ENCODE measurements at places on chromosomes 4 and X. TPM values are rescaled to one million over a fixed set of nuclear protein-coding genes. Genes with fewer than 3 reads are reported as not detected.

- no peak for DNase-seq
- no peak overlapping the region for H3K27ac ChIP-seq
- no peaks in the 10 kb centered on the region for H3K36me3 ChIP-seq
- no peaks in the 10 kb centered on the region for H3K4me1 ChIP-seq
- H3K4me3 ChIP-seq, result no peak overlapping the region
- H3K27me3 ChIP-seq, result no peaks in the 10 kb centered on the region
These were observed 148.0 kb upstream of the STX18 start for GRCh38 chr4:4689694-4690440.

- no peaks in the 10 kb centered on the region for H3K4me1 ChIP-seq
- H3K4me3 ChIP-seq, result no peak overlapping the region
- no peak for DNase-seq
- peaks cover 2% of the 10 kb centered on the region for H3K27me3 ChIP-seq
These were observed 129.4 kb upstream of the ARSJ start for GRCh38 chr4:114108869-114109268.

GRCh38 chrX:112947981-112948615, 107.5 kb upstream of the AMOT start:
- no peak overlapping the region for H3K27ac ChIP-seq
- no peaks in the 10 kb centered on the region for H3K4me1 ChIP-seq
- DNase-seq, result no peak
- no peaks in the 10 kb centered on the region for H3K27me3 ChIP-seq
- H3K4me3 ChIP-seq, result no peak overlapping the region
- H3K36me3 ChIP-seq, result no peaks in the 10 kb centered on the region

DNA sequence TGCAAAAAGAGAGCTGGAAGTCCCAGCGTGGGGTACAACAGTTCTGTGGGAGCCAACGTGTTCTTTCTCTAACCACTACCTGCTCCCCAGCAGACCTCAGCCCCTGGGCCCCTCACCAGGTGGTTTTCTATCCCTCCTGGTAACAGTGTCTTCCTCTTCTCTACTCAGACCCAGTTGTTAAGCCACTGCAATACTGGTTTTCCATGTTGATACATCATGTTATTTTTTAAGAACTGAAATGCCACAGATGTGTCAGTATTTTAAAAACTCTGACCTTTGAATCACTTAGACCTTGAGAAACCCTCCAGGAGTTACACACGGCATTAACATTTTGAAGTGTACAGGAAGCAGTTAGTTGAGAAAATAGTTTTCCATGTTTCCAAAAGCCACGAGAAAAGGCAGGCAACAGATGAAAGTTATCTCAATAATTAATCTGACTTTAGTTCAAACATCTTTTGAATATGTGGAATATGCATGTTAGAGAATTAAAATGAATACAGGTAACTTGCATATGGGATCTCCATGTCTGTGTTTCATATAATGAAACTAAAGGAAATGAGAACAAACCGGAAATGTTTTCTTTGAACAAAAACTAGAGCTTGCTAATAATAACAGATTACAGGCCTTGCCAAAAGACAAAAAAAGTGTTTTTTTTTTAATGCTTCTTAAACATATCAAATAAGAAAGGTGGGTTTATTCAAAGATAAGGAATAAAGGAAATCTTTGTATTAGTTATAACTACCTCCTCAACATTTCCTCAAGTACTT, 108.8 kb downstream of the ZNF827 start:
- H3K36me3 ChIP-seq, result peaks cover 5% of the 10 kb centered on the region
- H3K4me1 ChIP-seq, result no peaks in the 10 kb centered on the region
- H3K27me3 ChIP-seq, result no peaks in the 10 kb centered on the region
- H3K27ac ChIP-seq, result no peak overlapping the region
- no peak overlapping the region for H3K4me3 ChIP-seq

DNA sequence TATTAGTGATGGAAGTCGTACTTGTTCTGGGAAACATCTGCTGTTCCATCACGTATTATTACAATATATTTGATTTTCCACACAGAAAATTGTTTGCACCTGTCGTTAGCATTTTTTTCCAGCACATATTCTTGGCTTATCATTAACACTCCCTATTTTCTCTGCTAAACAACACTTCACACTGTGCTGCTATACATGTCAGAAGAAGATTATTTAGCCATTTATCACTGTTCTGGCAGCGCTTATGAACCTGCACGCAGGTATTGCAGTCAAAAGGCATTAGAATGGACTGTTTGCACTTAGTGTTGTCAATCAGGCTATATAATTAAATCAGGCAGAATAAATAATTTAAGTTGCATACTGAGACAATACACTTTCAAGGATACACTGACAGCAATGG, 218.6 kb downstream of the CHM start:
- H3K4me3 ChIP-seq, result no peak overlapping the region
- H3K4me1 ChIP-seq, result no peaks in the 10 kb centered on the region
- DNase-seq, result no peak
- H3K36me3 ChIP-seq, result no peaks in the 10 kb centered on the region

DNA sequence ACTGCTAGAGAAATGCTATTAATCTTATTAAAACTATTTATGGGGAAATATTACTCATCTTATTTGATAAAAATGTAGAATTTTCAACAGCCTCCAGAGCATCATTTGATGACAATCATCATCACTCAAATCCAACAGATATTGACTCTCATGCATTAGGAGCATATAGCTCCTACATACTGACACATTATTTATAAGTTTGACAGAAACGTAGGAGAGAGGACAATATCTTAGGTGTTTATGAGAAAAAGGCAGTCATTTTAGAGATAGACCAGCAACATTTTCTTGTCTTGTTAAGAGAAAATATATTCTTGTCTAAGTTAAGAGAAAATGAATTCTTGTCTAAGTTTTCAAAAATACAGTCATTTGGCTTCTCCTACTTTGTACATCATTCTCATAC, 2550.2 kb downstream of the PCDH7 start:
- no peak overlapping the region for H3K4me3 ChIP-seq
- no peak overlapping the region for H3K27ac ChIP-seq
- no peak for DNase-seq
- H3K4me1 ChIP-seq, result no peaks in the 10 kb centered on the region

- no peaks in the 10 kb centered on the region for H3K4me1 ChIP-seq
- H3K4me3 ChIP-seq, result no peak overlapping the region
- no peak for DNase-seq
These were observed 95.1 kb downstream of the NHS start for GRCh38 chrX:17470136-17470535.

DNA sequence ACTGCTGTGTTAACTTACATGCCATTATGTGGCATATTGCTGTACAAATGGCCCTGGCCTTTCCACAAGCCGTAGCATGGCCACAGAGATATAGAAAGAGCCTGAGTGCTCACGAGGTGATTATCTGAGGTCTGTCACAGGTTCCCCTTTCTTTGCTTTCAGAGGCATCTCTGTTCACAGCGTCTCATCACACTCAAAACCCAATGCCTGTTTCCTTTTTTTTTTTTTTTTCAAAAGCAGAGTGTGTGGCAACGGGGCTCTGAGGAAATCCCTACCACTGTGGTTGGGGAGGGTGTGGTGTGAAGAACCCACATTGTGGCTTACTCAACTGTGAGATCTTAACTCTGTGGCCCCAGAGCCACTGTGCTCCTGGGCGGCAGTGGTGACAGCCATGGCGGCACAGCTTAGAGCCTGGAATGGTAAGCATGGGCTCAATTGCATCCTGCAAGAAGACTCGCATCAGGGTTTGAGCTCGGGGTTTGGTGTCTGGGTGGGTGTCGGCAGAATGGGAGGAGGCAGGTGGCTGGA, 30.8 kb downstream of the RTL5 start:
- peak overlapping the region; percentile 78 for H3K4me3 ChIP-seq
- H3K27me3 ChIP-seq, result no peaks in the 10 kb centered on the region
- no peaks in the 10 kb centered on the region for H3K36me3 ChIP-seq

DNA sequence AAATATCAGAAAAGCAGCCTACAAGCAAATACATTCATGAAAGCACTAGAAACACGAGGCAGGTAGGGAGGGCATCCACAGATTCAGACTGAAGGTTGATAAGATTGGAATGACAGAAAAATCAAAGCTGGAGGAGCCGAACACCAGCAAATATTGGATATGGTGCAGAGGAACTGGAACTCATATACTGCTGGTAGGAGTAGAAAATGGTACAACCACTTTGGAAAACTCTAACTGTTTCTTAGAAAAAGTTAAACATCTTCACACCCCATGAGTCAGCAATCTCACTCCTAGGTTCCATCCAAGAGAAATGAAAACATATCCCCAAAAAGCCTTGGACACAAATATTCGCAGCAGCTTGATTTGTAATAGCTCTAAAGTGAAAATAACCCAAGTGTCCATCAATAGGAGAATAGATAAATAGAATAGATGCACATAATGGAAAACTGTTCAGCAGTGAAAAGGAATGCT, 27.1 kb downstream of the CD99L2 start:
- no peaks in the 10 kb centered on the region for H3K36me3 ChIP-seq
- H3K27me3 ChIP-seq, result no peaks in the 10 kb centered on the region
- DNase-seq, result no peak
- H3K4me1 ChIP-seq, result no peaks in the 10 kb centered on the region
- H3K27ac ChIP-seq, result no peak overlapping the region
- H3K4me3 ChIP-seq, result no peak overlapping the region

DNA sequence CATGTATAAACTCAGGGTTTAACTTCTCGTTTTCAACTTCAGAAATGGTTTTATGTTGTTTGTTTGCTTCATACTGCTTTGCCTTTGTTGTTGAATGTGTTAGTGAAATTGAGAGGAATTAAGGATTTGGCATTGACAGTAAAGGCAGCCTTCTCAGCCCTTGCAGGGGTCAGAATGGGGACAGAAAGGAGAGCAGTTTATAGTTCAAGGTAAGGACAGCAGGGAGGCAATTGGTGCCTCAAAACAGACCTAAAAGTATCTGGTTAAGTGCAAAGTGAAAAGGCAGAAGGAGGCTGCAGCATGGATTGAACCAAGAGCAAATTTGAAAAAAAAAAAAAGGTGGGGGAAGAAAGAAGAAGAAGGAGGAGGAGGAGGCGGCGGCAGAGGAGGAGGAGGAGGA, 835.0 kb upstream of the ADGRL3 start:
- no peak for DNase-seq
- H3K4me3 ChIP-seq, result no peak overlapping the region
- H3K27me3 ChIP-seq, result no peaks in the 10 kb centered on the region
- H3K36me3 ChIP-seq, result no peaks in the 10 kb centered on the region
- no peaks in the 10 kb centered on the region for H3K4me1 ChIP-seq

- H3K36me3 ChIP-seq, result no peaks in the 10 kb centered on the region
- DNase-seq, result no peak
- peaks cover 9% of the 10 kb centered on the region for H3K4me1 ChIP-seq
- H3K27me3 ChIP-seq, result no peaks in the 10 kb centered on the region
- no peak overlapping the region for H3K4me3 ChIP-seq
- H3K27ac ChIP-seq, result no peak overlapping the region
These were observed 17.7 kb downstream of the ACSL1 start for GRCh38 chr4:184807797-184808712.

DNA sequence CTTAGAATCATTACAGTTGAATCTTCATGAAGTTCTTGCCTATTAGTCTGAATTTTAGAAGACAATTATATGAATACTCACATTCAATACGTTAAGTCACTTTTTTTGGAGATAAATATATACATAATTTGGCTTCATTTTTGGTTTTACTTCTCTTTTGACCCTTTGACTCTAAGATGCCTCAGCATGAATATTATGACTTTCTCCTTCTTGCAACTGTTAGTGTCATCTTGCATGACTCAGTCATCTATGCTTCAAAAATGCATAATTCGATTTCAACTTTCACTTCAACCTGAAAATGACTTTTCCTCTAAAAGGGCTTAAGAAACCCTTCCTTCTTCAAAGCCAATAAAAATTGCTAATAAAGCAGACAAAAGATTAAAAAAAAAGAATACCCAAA, 1427.5 kb downstream of the ADGRL3 start:
- DNase-seq, result no peak
- H3K36me3 ChIP-seq, result no peaks in the 10 kb centered on the region
- H3K4me3 ChIP-seq, result no peak overlapping the region
- no peaks in the 10 kb centered on the region for H3K27me3 ChIP-seq
- H3K4me1 ChIP-seq, result no peaks in the 10 kb centered on the region

GRCh38 chrX:21691512-21692018, 33.4 kb upstream of the KLHL34 start:
- no peaks in the 10 kb centered on the region for H3K27me3 ChIP-seq
- DNase-seq, result no peak
- H3K27ac ChIP-seq, result no peak overlapping the region
- no peaks in the 10 kb centered on the region for H3K36me3 ChIP-seq
- H3K4me1 ChIP-seq, result no peaks in the 10 kb centered on the region

DNA sequence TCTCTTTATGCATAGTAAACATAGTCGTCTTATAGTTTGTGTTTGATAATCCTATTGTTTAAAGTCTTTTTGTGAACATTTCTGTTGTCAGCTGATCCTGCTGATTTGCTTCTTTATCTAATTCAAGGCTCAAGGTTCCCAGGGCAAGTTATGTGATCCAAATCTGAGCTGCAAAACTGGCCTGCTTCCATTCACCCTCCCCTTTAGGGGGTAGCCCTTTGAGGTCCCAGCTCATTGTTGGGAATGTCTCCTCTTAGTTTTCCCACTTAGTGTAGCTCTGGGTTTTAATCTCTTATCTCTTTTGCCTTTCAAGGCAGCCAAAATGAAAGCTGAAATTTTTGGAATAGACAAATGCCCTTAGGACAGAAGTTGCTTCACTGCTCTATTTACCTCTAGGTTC, 40.2 kb upstream of the MAGED1 start:
- no peak overlapping the region for H3K27ac ChIP-seq
- no peaks in the 10 kb centered on the region for H3K4me1 ChIP-seq
- no peaks in the 10 kb centered on the region for H3K27me3 ChIP-seq

DNA sequence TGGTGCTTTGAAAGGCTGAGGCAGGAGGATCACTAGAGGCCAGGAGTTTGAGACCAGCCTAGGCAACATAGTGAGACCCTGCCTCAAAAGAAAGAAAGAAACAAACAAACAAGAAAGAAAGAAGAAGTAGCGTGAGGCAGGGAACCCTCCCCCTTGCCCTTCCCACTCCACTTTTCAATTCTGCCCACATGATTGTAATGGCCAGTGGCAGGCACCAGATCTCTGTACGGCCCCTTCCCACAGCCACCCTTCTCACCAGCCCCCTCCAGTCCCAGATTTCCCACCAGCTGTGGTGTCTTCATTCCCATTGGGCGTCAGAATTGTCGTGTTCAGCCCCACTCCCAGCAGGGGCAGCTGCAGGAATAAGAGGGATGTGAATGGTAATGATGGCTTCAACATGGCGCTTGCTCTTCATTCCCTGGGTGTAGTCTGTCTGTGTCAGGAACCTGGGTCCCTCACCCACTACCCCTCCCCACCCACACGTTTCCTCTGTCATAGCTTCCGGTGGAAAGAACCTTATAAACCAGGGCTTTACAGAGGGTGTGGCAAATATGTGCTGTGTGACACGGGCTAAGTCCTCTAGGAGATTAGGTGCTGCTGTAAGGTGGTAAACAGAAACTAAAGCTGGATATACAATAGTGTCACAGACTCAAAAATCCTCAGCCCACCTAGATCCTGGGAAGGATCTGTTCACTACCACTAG, at the start of gene IL2RG:
Gene IL2RG (minus strand): TSS at position 437 of the 703 bp plus-strand sequence. CDS start 38 bp downstream, at position 399.
- H3K4me3 ChIP-seq, result peak within 1 kb of the TSS; percentile 74
- H3K4me1 ChIP-seq, result peaks cover 57% of the 10 kb centered on the region
- peak within 1 kb of the TSS; percentile 100 for H3K27ac ChIP-seq

Gene KCND1
- total RNA-seq, result 3.6 TPM

Gene GAGE2A
- total RNA-seq, result not detected

Gene ODAM
- total RNA-seq, result not detected

Gene TEX13D
- 0.32 TPM for total RNA-seq

Gene FGA
- not detected for total RNA-seq

Gene OPN1MW
- total RNA-seq, result not detected

Gene NWD2
- total RNA-seq, result not detected

Gene RNF175
- total RNA-seq, result not detected

Gene CFAP47
- total RNA-seq, result not detected

Gene HTN3
- total RNA-seq, result not detected

Gene ETDA
- total RNA-seq, result not detected

Measured in natural killer cell (primary cell).